SW 1271 (cell line): ENCODE measurements at places on chromosomes 2 and 18.

DNA sequence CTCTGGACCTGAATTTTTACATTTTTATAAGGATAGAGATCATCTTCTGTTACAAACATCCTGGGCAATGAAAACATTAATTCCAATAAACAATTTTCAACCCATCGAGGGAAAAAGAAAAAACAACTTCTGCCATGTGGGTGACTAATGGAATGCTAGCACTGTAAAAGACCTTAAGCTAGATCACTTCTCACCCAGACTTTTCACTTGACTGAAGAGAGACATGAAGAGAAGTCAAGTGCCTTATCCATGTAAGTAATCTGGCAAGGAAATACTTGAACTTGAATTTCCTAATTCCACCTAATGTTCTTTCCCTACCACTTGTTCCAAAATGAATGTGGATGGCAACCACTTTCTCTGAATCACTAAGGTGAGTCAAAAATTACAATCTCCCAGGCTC, 98.3 kb upstream of the ACVR1C start:
- DNase-seq = no peak

DNA sequence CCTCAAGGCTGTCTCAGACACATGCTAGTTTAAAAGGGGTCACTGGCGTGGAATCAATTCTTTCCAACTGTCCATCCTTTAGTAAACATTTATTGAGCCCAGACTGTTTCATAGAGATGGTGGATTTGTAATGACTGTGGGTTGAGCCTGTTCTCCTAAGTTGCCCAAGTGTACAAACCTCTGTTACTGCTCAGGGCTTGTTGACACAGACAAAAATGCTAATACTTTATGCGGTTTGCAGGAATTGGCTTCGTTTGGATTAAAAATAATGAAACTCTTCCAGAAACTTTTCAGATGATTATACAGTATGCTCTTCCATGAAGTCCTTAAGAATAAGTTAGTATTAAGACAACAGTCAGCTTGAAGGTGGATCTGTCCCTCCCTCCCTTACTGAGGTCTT, 83.6 kb upstream of the MGAT5 start:
- DNase-seq = no peak

DNA sequence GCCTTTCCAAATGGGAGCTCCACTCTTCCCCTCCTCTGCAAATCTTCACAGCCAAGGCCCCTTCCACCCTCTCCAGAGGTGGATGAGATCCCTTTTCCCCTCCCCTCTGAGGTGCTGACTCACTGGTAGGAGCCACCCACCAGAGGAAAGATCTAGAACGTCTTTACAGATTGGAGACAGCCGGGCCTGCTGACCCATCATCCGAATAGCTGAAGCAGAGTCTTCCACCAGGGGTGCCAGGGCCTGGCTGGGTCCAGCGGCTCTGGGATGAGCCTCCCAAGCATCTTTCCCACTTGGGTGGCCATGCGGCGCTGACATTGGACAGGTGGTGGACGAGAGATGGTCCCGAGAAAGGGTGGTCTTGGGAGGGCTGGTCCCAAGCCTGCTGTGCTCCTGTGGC, 9.0 kb downstream of the ERFE start:
- DNase-seq = no peak

DNA sequence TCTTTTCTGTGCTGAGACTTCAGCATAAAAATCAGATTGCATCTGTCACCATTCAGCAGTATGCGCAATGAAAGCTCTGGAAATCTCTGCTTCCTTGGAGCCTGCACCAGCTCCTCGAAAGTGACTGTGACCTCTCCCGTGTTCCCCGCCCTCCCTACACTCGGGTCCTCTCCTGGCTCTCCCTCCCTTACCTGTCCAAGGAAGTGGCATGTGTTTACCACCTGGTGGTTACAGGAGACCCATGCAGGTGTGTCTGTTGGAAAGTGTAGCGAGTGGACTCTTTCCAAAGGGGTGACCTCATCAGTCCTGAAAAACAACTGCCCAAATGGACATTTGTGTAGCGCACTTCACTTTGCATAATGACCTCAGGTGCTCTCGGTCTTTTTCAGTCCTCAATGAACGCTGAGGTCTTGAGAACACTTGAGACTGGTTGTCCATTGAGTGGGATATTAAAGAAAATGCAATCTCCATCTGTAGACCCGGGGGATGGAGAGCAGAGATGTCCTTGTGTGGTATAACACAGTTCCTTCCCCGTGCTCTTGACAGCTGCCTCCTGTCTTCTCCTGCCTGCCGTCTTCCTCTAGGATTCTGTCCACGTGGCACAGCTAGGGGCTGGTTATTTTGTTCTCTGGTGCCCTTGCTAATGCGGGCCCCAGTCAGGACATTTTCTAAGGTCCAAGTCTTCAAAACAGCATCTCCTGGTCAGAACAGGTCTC, 133.2 kb downstream of the ACKR3 start:
- no peak for DNase-seq

- DNase-seq = peak; percentile 71
These were observed 3.3 kb downstream of the SLC8A1 start for GRCh38 chr2:40448476-40449079.

DNA sequence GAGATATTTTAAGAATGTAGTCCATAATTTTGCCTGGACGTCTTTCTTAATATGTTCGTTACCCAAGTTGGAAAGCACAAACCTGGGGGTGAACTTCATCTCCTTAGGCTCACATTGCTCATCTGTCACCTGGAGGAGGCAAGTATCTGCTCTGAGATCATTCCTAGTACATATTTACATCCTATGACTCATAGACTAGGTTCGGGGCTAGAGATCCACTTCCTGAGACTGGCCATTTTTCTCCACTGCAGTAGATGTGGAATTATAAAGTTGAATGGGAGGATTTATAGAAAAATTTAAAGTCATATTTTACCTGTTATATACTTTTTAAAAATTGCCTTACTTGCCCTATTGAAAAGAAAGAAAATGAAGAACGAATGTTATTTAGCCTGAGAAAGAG, 77.5 kb upstream of the PROKR1 start:
- DNase-seq = peak; percentile 39
